Hippocampal formation (tissue), 2 donors: ENCODE measurements at places on chromosomes 1 and 21.

GRCh38 chr1:94205639-94206038 lies 31.7 kb downstream of the ARHGAP29 start:
- no peak for DNase-seq

GRCh38 chr1:186183219-186183618 lies 191.8 kb downstream of the TPR start:
- no peak for DNase-seq

DNA sequence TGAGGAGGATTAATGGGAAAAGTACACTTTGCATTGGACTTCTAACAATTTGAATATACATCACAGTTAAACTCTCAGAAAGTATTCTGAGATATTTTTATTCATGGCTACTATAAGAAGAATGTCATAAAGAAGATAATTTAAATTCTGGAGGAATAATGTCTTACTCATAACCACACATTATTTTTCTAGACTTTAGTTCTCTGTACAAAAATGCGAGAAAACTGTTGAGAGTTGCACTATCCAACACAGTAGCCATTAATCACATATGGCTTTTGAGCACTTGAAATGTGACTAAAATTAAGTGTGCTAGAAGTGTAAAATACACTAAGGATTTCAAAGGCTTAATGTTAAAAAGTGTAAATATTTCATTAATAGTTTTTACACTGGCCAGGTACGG lies 53.8 kb downstream of the CRB1 start:
- no peak for DNase-seq

GRCh38 chr1:101257500-101258325 lies 20.9 kb downstream of the S1PR1 start:
- no peak for DNase-seq

GRCh38 chr1:197024460-197024859 lies 42.6 kb downstream of the F13B start:
- DNase-seq = no peak

DNA sequence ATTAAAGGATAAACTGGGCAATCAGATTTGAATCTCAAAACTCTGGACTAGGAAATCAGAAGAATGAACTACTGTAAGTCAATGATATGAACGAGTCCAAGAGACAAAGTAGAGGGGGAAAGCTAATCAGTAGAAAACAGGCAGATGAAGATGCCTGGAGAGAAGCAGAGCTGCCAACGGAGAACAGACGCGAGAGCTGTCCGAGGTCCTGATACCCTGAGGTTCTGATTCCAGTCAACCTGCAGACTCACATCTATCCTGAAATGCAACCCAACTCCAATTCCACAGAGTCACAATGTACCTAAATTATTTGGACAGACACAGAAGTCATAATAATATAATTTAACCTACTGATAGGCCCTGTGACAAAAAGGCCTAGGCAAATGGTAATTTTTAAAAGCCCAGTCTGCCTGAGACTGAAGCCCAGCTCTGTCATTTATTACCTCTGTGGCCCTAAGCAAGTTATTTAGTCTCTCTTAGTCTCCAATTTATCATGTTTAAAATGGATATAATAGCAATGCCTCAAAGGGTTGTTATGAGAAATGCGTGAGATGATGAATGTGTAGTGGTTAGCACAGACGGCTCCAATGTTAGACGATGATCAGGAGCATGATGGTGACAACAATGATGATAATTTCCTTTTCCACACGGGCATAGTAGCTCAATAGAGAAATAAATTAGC lies 33.4 kb downstream of the RGS7 start:
- no peak for DNase-seq

GRCh38 chr1:42176902-42177519 lies 12.5 kb upstream of the GUCA2A start:
- peak; percentile 34 for DNase-seq

DNA sequence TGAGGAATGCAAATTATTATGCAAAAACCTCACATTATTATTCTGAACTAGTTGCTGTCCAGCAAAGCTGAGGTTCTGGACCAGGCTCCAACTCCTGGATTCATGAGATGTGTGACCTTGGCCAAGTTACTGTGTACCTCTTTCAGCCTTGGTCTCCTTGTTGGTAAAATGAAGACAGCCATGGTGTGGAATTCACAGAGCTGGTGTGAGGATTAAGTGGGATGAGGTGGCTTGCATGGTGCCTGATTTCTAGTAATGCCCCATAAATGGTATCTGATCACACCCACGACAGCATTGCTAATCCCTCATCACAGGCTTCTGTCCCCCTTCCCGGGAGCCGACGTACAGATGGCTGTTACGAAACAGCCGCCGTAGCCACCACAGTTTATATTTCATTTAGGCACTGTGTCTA lies 59.6 kb downstream of the PGBD5 start:
- no peak for DNase-seq

DNA sequence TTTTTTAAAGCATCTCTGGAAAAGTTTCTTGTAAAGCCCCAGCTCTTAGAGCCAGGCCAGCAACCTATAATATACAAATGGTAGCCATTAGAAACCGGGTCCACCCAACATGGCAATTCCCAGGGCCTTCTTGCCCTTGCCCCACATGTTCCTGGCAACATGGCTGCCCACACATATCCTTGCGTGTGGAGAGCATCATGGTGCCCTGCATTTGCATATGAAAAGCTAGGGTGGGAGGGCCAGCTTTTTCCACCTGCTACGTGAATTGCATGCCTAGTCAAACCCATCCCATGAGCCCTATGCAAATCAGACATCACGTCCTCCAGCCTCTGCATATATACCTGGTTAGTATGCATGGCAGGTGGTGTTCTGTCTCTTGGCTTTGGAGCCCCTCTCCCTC lies 88.2 kb downstream of the RABGAP1L start:
- no peak for DNase-seq

DNA sequence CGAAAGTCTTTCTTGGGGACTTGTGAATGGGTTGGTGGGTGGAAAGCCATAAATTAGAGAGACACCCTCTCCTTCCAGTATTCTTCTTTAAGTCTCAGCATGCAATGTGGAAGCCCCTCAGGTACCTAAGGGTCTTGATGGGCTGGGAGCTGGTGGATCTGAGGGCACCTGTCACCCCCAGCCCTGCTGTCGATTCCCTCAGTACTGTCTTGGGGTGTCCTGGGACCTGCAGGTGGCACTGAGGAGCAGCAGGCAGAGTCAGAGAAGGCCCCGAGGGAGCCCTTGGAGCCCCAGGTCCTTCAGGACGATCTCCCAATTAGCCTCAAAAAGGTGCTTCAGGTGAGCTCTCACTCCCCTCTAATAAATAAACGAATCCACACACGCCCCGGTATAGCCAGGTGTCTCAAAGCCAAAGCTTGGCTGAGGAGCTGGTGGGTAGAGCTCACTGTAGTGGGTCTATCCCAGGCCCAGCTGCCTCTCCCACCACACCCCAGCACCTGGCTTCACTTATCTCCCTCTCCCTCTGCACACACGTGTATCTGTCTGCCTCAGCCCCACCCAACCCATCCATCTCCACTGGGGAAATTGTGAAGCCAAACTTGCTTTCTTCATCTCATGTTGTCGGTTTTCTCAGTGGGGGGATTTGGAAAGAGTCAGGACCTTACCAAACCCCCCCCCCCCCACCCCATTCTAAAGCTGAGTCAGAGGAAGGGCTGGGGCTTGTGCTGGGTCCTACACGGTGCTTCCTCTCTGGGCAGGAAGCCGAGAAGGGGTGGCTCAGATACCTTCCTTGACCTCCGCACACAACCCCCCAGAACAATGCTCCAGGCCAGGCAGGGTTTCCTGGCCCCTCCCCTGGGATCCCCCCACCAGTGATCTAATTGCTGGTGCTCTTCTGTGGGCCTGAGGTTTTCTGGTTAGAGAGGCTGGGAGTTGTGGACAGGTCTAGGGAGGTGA lies 1.6 kb downstream of the ADAM15 start:
- DNase-seq = no peak

GRCh38 chr1:235465066-235465465 lies 39.2 kb downstream of the B3GALNT2 start:
- no peak for DNase-seq

DNA sequence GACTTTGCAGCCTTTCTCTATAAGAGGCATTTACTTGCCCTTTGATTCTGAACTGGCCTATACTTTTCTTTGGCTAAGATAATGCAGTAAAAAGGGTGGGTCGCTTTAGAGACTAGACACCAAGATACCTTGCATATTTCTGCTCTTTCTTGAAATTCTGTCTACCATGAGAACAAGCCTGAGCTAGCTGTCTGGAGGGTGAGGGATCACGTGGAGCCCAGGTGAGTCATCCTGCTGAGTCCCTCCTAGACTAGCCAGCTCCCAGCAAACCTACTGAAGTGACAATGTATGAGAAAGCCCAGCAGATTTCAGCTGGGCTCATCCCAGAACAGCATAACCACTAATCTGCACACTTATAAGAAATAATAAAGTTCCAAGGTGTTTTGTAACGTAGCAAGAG lies 408.0 kb upstream of the KAZN start:
- DNase-seq = no peak

DNA sequence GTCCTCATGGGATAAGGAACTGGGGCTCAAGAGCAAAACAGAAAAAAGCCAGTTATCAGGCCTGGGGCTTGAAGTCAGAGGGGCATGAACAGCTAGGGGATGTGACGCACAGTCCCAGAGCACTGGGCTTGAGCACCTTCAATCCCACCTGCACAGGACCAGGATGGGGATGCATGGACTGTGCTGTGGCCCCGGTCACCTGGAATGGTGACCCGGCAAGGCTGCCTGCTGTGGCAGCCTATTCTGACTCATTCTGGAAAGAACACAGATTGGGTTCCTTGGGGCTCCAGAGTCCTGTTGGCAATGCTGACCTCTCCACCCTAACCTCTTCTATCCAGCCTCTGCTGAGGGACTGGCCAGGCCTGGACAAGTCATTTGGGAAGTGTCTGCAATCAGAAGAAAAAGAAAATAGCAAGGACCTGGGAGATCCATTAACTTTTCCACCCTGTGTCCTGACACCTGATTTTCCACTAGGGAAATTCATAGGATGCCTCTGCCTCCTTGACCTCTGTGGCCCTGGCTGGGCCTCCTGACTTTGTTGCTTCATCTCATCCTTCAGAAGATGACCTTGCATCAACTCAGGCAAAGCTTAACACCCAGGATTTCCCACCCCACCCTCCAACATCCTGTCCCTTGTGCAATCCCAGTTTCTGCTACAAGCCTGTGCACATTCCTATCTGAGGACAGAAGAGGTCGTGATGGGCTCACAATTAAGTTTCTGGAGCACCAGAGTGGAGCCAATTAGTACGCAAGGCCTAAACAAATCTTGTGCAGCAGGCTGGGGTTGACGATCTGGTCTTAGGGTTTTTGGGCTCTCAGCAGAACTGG lies 17.9 kb upstream of the FMOD start:
- DNase-seq = no peak

DNA sequence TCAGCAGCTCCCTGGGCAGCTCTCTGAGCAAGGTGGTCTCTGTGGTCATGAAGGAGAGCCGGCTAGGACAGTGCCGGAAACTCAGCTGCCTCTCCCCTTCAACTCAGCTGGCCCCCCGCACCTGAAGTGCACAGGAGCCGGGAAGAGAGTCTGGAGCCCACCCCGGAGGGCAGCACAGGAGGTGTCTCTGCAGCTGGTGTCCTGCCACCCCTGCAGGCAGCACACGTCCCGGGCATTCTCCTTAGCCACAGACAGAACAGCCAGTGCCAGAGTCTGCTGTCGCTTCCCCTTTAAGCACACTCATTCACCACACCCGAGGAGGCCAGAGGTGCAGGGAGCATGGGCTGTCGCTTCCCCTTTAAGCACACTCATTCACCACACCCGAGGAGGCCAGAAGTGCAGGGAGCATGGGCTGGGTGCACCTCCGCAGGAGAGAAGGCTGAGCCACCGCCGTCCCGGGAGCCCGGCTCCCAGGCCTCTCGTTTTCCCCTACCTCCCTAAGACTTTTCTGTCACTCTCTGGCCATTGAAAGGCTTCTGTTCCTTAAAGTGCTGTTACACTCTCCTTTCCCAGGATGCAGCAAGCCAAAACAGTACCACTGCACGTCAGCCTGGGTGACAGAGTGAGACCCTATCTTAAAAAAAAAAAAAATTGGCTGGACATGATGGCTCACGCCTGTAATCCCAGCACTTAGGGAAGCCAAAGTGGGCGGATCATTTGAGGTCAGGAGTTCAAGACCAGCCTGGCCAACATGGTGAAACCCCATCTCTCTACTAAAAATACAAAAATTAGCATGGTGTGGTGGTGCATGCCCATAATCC lies 16.9 kb upstream of the SAMD11 start:
- DNase-seq = no peak

DNA sequence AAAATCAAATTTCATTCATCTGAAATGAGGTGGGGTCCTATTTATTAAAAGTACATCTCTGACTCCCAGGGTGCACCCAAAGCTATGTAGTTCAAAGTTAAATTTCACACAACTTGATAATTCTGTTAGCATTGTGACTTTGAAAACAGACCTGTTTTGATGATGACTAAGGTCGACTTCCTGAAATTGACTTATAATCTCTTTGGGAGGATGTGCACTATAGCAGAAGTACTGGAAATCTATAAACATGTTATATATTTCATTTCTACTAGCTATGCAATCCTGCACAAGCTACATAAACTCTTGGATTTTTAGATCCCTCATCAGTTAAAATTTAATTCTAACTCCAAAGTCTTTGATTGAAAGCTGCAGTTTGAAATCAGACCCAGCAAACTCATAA lies 507.6 kb downstream of the NEGR1 start:
- DNase-seq = no peak

DNA sequence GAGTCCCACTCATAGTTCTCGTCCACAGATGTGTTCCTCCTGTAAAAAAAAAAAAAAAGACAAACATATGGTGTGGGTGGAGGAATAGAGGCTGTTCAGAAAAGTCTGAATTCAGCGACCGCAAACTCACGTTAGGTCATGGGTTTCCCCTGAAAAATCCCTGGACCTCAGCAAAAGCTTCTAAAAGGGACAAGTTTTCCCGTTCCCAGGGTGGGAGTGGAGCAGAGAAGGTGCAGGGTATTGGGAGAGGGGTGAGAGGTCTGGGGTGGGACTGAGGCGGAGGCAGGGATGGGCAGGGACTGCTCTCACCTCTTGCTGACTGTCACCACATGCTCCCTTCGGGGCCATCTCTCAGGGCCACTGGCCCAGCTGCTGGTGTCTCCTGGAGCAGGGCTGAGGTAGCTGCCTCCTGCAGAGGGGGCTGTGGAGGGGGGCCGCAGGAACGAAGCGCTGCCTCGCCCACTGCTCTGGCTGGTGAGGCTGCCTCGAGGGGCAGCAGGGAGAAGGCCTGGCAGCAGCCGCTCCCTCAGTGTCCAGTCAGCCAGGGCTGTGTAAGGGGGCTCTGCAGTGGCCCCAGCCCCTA lies 2.6 kb upstream of the TAGLN2 start:
- DNase-seq = no peak

DNA sequence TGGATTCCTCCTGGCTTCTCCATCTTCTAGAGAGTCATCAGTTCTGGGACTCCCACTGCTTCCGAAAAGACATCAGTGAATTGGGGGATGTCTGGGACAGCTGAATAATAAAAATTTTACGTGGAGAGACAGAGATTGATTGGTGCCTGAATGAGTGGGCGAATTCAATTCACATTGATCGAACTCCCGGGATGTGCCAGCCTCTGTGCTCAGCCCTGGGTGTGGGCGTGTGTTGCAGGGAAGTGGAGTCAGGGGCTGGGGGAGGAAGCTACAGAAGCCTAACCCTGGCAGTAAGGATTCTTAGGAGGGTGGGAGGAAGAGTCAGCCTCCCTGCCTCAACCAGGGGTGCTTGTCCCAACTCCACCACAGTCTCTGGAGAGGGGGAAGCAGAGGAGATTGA lies 18.0 kb upstream of the STUM start:
- no peak for DNase-seq
